NCI-H526 treated with DMSO at 0.1 percent for 48 hours (cell line): ENCODE measurements at places on chromosomes 2 and 18.

- no peak for DNase-seq
Measured at GRCh38 chr2:118225666-118226065, 137.4 kb downstream of the INSIG2 start.

GRCh38 chr2:144402251-144402650, 117.7 kb downstream of the ZEB2 start:
- peak; percentile 47 for DNase-seq

DNA sequence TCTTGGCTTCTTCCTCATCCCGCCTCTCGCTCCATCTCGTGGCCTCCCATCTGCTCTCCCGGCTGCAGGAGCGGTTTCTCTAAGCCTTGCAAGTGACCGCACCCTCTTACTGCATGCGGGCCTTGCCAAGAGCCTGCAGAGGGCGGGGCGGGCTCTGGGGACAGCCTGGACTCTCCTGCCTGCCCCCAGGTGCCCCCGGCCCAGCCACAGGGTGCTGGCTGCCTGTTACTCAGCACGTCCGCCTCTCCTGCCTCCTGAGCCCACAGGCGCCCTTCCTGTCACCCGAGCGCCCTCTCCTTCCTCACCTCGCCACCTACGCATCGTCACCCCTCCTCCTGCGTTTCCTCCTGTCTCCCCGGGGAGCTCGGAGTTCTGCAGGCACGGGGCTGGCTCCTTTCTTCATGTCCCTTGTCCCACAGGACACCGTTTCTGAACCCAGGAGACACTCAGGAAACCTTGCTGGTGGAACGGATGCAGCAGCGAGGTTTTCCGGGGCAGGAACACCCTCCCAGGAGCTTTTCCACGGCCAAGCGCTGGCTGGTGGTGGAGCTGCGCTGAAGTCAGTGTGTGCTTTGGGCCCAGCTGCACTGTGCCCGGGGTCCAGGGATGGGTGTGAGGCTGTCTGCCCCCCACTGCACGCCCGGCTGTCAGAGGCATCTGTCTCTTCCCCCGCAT, 28.5 kb downstream of the HPCAL1 start:
- DNase-seq = no peak

GRCh38 chr2:10919771-10920621, 8.3 kb downstream of the KCNF1 start:
- no peak for DNase-seq

DNA sequence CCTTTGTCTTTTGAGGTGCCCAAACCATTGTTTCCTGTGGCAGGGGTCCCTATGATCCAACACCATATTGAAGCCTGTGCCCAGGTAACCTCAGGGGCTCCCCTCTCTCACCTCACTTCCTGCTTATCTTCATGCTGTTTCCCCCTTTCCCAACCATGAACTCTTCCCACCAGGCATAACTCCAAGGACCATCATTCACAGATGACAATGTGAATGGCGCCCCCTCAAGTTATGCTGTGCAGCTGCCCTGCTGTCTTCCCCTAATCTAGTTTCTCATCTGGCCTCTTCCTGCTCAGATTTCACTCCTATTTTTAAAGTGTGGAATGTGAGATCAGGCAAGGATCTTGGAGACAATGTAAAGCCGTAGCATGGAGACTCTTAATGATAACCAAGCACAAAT, 1.4 kb downstream of the GMPPA start:
- no peak for DNase-seq

DNA sequence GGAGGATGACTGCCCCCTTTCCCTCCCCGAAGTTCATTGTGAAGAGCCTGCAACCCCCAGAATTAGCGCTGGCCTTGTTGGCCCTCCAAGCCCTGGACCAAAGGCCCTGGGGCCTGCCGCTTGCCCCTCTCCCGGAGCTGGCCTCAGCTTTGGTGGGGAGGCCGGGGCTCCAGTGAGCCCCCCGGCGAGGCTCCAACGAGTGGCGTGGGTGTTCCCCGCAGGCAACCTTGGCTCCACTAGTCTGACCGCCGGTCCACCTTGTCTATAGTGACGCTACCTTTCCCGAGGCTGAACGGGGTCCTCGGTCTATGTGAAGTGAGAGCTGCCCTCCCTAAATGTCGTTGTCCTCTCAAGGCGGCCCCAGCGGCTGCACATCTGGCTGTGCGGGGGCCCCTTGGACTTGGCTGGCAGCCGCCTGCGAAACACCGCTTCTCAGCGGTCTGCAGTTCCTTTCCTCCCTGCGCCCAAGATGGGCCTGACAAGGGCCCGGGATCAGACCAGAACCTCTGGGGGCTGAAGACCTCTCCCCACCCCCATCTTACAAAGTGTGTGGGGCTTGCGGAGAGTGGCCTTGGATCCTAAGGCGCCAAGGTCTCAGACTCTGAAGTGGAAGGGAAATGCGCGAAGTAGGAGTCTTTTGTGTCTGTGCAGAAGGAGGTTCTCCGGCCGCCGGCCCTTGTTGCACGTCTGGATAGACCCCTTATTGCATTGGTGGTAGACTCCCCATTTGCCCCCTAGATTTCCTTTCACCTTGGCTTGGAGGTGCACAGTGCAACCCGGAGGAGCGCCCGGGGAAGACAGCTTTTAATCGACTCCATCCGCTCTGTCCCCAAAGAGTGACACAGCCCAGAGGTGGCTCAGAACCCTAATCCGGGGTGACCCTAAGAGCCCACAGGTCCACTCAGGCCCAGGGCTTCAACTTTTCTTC, 3.9 kb upstream of the HOXD10 start:
- DNase-seq = no peak

- no peak for DNase-seq
Measured at GRCh38 chr2:16254356-16254965, 314.1 kb downstream of the MYCN start.

GRCh38 chr2:12828980-12829379, 112.2 kb downstream of the TRIB2 start:
- DNase-seq = peak; percentile 43

DNA sequence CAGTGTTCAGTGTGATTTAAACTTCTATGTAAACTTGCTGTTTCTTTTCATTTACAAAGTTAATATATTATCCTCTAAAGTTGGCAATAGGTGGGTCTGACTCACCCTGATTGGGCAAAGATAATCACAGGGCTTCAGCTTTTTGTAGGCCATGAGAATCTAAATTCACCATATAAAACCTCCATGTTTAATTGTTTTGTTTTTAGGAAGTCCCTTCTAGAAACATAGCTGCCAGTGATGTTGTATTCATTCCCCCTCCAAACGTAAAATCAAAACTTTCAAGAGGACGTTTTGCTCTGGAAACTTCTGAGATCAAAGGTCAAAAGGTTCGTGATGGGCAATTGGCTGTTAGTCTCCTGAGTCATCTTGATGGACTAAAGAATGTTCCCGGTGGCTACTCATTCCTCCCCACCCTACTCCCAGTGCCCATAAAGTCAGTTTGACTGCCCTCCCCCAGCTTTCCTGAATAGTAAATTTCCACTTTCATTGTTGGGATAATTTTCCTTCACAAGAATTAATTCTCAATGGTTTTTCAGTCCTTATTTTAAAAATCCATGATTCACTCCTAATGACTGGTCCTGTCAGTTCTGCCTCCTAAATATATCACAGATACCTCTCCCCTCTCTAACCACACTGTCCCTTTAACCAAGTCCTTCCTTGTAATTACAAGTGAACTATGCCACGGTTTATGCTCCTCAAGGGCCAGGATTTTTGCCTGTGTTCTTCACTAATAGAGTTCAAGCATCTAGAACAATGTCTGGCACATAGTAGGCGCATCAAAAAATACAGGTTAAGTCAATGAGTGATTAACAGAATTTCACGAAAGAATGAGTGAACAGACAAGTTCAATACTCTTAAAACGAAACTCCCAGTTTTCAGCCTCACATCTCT, 164.4 kb upstream of the VRK2 start:
- DNase-seq = no peak

- no peak for DNase-seq
Measured at GRCh38 chr2:173278794-173279526, 75.7 kb upstream of the CDCA7 start.

DNA sequence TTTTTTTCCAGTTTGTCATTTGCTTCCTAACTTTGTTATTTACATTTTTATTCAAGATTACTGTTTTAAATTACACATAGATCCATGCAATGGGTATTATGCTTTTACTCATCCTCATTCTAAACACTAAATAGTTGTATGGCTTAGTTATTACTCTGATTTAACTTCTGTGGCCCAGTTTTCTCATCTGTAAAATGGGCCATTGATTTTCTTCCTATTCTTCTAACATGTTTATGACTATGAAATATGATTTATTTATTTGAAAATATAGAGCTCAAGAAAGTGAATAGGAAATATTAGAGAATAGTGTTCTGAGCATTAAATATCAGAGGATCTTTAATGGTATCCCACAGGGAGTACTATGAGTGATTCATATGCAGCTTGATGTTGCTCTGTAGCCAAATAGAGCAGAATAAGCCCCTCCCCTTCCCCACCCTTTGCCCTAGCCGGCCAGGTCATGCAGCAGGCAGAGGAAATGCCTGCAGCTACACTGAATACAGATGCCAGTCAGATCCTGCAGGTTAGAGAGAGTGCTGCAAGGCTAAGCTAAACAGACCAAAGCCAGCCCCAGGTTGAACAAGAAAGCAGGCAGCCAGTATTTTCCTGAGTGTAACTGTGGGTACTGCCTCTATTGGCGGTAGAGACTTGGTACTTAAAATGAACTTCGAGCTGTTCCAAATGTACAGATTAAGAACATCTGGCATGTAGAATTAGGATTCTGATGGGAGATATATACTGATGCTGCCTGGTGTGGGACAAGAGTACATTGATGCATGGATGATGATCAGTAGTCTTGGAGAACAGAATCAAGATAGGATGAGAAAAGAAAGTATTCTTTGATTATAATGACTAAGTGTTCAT, 11.7 kb upstream of the ACYP2 start:
- DNase-seq = no peak

DNA sequence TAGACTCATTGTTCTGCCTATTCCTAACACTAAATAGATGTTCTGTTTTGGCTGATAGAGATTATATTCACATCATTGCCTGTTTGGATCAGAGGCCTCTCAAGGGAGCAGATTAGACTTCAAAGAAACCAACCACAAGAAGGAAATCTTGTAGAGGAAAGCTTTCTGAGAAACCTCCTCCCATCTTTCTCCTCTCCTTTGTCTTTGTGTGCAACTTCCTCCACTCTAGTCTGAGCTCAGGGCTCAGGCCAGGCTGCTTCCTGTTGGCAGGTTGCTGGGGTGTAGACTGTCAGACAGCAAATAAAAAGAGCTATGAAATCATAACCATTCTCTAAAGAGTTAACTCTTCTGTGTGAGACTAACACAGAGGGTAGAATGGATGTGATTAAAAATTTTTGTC, 113.0 kb downstream of the TGFA start:
- no peak for DNase-seq

DNA sequence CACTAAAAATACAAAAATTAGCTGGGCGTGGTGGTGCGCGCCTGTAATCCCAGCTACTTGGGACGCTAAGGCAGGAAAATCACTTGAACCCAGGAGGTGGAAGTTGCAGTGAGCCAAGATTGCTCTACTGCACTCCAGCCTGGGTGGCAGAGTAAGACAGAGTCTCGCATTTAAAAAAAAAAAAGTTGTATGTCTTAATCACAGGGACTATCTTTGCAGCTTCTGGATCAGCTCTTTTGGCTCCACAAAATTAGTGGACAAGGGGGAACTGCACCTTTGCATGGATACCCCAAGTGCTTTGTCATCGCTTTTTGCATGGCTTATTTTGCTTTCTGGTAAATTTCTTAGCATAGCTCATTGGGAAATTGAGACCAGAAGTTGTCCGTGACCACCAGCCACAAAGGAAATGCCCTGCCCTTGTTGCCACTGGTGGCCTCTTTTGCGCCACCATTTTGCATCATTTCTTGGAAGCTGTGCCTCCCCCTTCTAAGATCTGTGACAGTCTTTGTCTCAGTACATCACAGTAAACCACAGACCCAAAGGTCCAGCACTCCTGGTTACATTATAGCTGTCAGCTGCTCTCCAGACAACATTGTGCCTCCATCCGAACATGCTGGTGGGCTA, 43.9 kb upstream of the PCBP1 start:
- DNase-seq = no peak

DNA sequence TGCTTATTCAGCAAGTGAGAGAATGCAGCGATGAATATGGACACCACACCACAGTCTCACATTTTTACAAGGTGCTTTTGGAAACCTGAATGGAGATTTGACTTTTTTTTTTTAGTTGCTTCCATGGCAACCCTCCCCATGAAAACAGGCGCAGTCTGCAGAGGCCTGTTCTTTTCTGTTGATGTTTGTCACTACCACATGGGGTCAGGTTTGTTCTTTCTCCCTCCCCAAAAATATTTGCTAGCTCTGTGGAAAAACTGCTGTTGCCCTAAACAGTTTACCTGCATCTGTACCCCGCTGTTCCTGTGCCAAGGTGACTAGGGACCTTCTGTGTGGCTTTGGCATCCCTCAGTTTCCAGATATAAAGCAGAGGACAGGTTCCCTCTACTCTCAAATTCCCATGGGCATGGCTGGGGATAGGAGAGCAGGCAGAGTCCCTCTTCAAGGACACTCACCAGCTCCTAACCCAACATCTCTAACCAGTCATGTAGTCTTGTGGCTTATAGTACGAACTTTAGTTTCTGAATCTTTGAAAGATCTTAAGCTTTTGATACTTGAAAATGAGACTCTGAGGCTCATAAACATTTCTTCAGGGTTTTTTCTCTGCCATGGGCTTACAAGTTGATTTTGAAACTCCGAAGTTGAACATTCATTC, 14.7 kb upstream of the MAPRE2 start:
- DNase-seq = no peak

DNA sequence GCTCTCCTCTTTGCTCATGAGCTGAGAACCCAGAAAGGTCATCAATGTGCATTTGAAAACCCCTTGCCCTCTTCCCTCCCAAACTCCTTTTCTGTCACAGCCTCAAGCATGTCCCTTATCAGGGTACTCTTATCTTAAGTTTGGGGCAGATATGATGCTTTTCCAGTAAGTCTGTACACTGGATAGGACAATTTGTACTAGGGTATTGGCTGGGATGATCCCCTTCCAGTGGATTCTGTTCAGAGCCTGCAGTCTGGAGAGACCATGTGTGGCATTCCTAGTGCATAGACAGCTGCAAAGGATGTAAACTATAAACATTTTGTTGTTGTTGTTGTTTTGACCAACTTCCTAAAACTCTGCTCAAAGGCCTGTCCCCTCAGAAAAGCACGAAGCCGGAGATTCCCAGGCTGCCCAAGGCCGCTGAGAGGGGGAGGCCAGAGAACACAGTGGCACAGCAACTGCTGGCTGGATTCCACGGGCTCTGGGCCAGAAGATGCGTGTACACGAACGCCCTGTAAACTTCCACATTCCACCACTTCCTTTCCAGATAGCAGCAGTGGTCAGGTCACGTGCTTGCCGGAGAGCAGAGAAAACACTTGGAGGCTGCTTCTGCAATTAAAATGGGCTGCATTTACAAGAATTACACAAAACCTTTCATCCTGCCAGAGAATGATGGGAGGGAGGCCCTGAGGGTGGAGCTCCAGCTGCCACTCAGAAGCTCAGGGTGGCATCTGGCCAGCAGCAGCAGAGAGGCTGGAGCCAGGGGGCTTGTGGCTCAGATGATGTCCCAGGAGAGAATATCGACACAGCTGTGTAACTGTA, 42.1 kb downstream of the BMP10 start:
- no peak for DNase-seq

DNA sequence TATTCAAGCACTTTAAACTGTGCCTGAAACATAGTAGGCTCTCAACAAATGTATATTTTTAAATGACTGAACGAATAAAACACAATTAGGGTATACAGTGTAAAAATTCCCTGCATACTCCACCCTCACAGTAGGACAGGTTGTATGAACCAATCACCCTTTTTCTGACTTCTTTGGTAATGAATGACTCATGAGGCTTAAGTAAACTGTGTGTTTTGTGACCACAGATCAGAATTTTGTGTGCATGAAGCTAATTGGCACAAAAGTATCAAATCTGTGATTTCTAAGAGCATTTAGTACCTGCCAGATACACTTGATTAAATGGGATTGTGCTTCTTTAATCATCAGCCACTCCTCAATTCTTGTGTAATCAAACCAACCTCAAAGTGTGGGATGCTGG, 109.9 kb upstream of the MAP4K3 start:
- DNase-seq = no peak
